ENCODE measurements at places on chromosomes 16 and 17.

GRCh38 chr17:3773511-3773910 lies 27.5 kb downstream of the ITGAE start:
- DNase-seq: no peak

GRCh38 chr16:57551057-57551456 lies 8.6 kb downstream of the ADGRG5 start:
- no peak for DNase-seq

DNA sequence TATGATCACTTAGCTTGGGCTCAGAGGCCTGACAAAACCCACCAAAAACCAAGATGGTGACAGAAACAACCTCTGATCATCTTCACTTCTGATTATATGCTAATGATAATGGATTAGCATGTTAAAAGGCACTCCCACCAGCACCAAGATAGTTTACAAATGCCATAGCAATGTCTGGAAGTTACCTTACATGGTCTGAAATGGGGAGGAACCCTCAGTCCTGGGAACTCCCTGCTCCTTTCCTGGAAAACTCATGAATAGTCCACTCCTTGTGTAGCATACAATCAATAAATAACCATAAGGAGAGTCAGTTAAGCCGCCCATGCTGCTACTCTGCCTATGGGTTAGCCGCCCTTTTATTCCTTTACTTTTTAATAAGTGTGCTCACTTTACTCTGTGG lies 120.0 kb upstream of the HS3ST4 start:
- DNase-seq: no peak

DNA sequence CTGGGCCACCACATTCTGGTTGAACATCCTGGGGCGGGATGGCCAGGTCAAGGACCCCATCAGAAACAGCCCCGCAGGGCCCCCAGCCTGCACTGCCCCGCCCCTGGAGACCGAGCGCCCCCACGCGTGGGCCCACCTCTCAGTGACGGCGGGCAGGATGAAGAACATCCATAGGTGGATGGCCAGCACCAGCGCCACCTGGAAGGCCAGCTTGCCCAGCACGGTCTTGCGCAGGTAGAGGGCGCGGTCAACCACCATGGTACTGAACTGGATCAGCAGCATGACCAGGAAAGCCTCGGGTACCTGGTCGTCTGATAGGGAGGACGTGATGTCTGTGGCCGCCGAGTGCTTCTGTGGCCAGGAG lies 13.6 kb downstream of the CTU2 start:
- DNase-seq: no peak

GRCh38 chr17:76793775-76794174 lies 55.9 kb downstream of the MFSD11 start:
- no peak for DNase-seq

GRCh38 chr16:71188956-71189712 lies 41.4 kb downstream of the HYDIN start:
- DNase-seq: no peak

DNA sequence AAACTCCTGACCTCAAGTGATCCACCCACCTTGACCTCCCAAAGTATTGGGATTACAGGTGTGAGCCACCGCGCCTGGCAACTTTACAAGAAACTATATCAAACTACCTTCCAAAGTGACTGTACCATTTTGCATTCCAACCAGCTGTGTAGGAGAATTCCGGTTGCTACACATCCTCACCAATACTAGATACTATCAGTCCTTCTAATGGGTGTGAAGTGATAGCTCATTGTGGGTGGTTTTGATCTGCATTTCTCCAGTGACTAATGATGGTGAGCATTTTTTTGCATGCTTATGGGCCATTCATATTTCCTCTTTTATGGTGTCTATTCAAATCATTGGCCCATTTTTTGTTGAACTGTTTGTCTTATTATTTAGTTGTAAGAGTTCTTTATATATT lies 37.7 kb downstream of the SCNN1B start:
- DNase-seq: no peak

DNA sequence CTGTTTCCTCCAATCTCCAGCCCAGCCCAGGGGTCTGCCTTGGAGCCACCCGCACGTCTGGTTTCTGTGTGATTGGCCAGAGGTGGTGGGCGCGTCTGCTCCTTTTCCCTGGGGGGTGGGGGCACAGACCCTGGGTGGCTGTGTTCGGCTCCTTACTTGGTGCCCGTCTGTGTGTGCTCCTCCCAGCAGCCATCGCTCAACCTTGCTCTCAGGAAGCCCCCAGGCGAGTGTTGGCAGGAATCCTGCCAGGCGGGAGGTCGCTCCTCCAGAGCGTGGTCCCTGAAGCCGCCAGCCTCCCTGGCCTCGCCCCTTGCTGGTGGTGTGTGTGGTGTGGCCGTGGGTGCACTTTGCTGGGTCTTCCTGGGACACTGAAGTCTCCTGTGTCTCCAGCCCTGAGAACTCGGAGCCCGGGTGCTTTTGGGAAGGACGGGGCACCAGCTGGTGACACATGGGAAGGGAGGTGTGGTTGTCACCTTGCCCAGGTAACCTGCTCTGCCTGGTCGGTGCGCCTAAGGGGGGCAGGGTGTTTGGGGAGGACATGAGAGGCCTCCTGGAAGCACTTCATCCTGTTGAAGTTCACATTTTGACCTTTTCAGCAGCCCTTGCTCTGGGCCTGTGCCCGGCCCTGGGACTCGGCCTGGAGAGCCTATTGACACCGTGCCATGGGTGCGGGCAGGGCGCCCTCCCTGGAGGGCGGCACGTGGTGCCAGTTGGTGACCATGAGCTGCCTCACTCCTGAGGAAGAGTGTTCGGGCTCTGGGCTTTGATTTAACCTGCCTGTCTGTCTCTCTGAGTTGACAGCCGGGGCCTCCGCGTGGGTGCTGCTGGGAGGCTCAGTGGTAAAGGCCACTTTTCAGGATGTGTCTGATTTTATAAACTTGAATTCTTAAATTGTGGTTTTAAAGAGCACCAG lies 49.0 kb upstream of the ZNF750 start:
- DNase-seq: no peak

GRCh38 chr16:11562941-11563340 lies 23.8 kb downstream of the LITAF start:
- DNase-seq: no peak

- DNase-seq: no peak
Measured at GRCh38 chr17:64244165-64244564, 18.9 kb downstream of the TEX2 start.

DNA sequence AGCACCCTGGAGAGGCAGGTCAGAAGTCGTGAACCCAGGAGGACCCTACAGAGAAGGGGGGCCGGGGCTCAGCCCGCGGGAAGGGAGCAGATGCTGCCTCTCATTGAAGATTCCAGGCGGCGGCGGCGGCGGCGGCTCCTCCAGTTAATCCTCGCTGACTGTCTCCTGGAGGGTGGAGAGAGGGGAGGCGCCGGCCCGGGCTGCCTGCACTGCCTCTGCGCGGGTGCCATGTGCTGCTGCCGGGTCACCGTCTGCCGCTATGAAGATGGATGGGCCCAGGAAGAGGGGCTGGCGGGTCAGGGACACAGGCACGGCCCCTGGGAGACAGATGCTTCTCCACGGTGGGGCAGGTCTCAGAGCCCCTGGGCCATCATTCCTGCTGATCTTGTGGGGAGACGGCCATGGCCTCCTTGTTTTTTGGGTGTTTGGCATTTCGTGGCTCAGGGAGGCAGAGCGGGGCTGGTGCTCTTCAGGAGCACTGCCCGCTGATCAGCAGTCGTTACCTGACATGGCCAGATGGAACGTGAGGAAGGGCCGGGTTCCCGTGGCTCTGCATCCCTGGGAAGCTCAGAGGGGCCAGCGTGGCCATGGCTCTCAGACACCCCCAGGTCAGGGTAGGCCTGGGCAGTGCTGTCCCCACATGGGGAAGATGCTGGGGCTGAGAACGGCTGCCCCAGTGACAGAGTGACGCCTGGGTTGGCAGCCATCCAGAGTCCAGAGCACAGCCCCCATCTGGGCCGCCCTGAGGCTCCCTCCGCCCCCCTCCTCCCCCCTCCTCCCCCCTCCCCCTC lies 36.1 kb downstream of the GINS2 start:
- DNase-seq: peak; percentile 61

DNA sequence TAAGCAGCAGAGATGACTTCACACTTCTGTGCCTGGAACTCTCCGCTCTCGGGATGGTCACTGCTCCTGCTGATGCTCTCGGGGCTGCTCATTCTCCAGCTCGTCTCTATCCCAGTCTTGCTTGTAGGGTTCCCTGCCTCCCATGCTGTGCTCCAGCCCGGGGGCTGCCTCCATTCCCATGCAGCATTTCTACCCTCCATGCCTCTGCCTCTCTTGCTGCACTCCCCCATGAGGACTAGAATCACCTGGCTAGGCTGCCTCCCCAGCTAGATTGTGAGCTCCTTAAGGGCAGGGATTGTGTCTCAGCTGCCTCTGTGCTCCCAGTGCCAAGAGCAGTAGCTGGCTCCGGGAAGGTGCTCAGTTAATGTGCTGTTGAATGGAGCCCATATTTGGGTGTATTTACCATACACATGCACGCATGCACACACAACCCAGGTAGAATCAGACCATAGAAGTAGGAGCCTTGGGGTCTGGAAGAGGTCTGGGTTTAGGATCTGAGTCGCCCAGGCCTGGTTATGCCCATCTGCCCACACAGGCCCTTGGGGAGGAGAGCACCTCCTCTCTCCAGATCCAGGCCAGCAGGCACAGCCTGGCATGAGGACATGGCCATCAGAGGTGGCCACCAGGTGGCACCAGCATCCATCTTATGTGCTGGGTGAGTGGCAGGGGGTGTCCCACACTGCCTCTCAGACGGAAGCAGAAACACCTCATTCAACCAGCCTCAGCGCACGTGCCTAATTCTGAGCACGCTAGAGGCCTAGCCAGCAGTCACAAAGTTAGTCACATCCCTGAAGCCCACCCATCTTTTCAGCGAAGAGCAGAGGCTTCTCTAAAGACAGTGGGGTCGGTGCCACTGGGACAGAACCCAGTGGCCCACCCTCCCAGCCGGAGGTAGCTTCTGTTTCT lies 9.3 kb downstream of the GIT1 start:
- peak; percentile 88 for DNase-seq

- DNase-seq: no peak
Measured at GRCh38 chr17:32259586-32259985, 6.0 kb upstream of the RHBDL3 start.

DNA sequence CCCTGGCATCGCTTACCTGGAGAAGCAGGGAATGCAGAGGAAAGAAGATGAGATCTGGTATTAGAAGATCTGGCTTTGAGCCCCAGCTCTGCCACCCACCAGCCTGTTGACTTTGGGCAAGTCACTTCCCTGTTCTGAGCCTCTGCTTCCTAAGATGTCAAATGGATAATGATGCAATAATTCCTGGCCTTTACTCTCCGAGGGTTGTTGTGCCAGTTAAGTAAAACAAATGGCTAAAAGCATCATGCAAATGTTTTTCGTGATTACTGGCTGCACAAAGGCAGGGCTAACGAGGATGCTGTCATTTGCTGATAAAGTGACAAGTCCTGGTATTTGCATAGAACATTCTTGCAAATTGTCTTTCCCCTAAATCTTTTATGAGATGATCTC lies 1.3 kb upstream of the ZNF821 start:
- no peak for DNase-seq

DNA sequence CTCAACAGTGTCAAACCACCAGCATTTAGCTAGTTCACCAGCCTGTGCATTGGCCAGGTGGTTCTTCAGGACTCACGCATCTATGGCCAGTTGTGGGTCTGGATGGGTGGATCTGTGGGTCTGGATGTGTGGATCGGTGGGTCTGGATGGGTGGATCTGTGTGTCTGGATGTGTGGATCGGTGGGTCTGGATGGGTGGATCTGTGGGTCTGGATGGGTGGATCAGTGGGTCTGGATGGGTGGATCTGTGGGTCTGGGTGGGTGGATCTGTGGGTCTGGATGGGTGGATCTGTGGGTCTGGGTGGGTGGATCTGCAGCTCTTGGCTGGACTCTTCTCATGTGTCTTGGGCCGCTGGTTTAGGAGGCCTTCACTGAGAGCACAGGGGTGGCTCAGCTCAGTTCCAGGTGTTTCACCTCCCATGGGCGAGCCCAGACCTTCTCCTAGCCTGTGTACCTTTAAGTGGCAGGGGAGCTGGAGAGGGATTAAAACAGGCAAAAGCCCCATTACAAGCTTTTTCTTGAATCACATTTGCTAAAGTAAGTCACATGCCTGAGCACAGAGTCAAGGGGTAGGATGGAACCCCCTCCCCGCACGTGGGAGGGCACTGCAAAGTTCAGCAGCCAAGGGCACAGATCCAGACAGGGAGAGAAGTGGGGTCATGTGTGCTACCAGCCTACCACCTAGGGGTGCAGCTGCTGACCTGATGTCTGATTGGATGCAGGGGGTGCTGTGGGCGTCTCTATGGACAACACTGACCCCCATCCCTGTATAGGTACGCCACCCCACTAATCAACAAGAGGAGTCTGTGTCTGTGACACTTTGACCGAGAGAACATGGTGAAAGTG lies 3.4 kb upstream of the NUBP1 start:
- DNase-seq: no peak

DNA sequence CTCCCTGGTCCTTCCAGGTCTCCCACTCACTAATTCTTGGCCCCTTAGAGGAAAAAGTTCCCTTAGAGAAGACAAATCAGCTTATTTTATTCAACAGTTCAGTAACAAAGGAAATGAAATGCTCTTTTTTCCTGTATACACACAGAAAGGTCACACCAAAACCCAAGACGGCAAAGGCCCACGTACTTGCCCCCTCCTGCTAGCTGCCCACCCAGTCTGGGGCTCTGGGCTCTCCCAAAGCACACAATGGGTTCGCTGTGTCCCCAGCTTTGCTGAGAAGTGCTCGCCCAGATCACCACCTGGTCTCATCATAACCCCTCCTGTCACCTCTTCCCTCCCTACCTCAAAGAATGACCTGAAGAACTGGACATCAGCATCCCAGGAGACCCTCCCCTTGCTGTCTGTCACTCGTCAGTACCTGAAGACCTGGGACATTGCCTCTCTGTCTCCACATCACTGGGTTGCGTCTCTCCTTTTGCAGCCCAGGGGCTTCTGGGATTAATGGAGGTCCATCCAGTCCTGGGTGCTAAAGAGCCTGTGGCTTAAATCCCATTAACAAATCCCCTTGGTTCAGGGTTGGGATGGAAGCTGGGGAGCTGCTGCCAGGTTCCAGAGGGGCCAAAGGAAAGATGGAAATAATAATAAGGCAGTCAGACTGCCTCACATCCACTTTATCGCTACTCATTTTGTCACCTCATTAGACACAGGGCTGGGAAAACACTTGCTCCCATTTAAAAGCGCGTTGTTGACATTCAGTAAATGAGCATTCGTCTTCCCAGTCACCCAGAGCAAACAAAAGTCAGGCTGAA lies 3.3 kb downstream of the SLC6A4 start:
- no peak for DNase-seq
